ENCODE measurements at places on chromosomes 5 and 9.
A peak's percentile ranks its signal among the peaks of the same experiment; 100 is the strongest.

DNA sequence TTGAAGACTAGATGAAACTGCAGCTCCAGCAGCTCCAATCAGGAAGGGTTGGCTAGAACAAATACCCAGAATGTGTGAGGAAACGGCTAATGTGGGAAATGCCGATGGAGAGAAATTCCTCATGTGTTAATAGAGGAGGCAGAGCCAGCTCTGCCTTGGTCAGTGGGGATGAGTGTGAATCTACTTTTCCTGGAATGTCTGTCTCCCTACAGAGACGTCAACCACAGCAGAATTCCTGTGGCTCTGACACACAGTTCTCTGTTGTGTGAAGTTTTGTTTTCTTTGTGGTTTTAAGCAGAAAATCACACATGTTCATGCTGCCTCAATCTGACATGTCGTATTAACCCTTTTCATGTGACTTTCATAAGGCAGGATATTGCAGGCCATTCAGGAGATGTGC, 476.6 kb upstream of the WWC1 start:
- no peak for DNase-seq

DNA sequence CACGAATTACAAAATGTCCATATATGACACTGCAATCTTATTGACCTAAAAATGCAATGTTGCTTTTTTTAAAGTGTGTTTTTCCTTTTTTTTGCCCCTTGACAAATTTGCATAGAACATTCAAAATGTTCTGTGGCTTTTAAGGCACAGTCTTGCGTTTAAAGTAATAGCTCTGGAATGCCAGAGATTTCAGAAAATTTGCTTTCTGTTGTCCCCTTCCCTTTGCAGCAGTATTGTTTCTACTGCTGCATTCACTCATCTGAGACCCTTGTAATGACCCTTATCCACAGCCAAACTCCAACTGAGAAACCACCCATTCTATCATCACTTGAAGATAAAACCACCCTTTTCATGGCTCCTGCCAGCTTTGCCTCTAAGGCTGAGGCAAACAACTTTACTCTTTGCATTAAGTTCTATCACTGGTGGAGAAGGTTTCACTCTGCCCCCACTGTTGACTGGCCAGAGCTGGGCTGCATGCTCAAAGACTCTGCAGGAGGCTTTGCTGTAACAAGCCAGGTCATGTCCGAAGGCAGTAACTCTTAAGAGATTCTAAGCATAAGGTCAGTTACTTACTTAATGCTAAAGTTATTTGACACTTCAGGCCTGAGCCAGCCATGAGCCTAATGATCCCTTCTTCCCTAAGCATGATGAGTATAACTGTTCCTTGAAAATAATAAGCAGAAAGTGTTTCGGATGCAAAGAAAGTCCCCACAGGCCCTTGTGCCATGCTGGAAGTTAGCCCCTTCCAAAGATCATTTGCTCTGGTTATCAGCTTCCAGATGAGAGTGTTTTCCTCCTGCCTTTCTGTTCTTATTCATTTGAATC, 101.9 kb downstream of the CD180 start:
- DNase-seq, result no peak

DNA sequence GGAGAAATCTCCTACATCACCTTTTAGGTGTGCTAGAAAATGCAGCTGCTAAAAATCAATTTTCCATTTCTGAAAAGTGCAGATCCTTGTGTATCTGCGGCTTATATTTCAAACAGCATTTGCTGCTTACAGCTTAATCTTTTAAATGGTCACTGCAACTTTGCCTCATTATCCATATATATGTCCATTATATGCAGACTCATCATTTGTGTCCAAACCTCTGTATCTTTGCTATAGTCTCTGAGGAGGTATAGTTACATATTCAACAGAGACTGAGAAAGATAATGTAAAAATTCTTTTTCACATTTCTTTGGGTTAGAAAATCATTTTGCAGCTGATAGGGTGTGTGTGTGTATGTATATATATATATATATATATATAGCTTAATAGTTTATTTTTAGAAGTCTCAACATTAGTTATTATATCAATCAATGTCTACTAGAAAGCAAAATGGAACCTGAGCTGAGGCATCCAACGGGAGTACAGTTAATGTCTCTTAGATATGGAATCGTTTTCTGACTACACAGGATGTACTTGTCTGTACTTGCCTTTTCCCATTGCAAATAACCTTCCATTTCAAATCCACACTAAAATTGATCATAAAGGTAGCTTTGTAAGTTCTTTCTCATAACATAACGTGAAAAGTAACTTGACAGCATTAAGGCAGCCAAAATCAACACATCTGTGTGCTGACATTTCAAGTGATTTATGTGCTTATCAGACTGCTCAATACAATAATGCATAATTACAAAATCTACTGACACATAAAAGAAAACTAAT, 267.0 kb upstream of the HAPLN1 start:
- DNase-seq, result no peak

DNA sequence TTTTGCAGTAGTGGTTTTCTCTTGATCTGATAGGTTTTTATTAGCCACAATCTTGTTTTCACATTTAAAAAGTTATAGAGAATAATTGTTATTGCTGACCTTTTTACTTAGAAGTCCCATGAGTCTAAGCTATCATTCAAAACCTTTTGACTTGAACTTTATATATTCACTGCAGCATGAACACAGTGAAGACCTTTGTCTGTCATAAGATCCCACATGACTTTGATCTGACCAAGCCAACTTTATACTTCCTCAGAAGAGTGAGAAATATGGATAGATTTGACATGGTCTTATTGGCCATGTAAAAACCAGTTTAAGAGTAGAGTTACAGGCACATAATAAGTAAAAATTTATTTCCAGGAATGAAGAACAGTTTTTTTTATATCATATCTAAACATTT, 34.1 kb downstream of the RAD1 start:
- no peak for DNase-seq

GRCh38 chr5:152118676-152119470, 194.2 kb upstream of the GLRA1 start:
- DNase-seq, result peak; percentile 66

All from left forelimb (tissue), 1 donor.